ENCODE measurements at places on chromosomes 3 and 15.

DNA sequence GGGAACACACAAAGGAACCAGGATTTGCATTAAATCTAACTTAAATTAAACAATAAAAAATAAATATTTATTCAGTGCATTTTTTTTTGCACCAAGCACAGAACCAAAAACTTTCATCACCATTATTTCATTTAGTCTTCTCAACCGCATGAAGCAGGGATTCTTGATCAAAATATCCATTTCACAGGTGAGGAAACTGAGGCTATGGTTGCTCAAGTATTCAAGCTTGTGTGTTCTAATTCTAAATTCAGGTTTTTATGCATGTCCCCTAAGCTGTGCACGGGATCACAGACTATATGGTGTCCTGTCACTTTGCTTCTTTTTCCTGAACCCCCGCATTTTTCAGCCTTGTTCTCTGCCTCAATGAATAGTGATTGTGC, 64.3 kb upstream of the BCL6 start:
- DNase-seq = no peak

DNA sequence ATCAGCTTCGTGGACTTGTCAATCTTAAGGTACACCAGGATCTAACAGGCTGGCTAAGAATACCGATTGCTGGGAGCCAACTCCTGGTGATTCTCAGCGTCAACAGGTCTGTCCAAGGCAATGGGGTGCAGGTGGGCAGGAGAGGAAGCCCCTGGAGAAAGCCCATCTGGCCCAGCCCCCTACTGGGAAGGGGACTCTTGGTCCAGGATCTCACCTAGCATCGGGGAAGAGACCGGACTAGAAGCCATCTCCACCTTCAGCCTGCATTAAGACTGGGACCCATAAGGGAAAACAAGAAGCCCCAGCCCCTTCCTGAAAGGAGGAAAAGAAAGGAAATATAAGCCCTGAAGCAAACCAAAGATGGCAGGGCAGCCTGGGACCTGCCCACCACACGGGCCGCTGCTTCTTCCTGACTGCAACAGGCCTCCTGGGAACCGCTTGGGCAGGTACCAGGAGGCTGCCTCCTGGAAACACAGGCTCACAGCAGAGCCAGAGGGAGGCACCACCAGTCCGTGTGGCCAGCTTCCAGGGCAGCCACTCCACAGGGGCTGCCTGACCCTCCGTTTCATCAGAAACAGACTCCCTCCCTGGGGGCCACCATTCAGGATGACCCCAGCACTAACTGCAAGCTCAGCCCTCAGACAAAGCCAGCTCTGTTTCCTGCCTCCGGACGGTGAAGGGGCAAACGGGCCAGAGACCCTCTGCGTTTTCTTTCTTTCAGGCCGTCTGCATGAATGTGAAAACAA, 100.2 kb downstream of the LRIG1 start:
- no peak for DNase-seq

- DNase-seq = no peak
These were observed 12.0 kb downstream of the DNASE1L3 start for GRCh38 chr3:58198804-58199203.

GRCh38 chr3:130925628-130926027, 31.7 kb downstream of the ATP2C1 start:
- no peak for DNase-seq

- DNase-seq = no peak
These were observed 55.2 kb upstream of the KLHL25 start for GRCh38 chr15:85849946-85850345.

GRCh38 chr3:136583823-136584222, 168.4 kb downstream of the STAG1 start:
- no peak for DNase-seq

DNA sequence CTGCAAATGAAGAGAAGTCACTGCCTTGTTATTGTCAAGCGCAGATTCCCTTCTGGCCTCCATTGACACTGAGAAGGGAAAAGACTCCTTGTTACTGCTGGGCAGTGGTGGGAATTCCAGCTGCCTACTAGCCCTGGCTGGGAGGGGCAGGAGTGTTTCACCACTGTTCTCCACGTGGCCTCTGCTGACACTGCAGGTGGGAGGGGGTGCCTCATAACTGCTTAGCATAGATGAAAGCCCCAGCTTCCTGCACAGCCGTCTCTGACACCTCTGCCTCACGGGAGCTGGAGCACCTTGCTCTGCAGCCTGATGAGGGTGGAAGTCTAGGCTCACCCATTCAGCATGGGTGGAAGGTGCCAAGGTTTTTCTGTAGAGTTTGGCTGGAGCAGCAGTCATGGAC, 52.1 kb downstream of the TM2D3 start:
- DNase-seq = no peak

- no peak for DNase-seq
These were observed 3.1 kb upstream of the FMN1 start for GRCh38 chr15:33197636-33198035.

DNA sequence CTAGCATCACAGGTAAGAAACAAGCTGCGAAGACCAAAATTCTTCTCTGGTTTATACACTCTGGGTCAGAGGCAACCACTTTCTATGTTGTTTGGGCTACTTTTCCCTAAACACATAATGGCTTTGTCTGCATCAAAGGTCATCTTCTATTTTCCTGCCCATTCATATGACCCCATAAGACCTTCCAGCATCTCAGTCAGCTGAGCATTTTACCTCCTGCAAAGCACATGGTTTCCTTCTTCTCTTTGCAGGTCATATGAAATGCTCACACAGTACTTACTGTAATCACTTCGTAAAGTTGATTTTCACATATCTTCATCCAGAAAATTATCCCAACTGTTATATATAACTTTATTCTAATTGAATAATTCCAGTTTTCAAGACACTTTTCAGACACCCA, 34.8 kb downstream of the LIPC start:
- DNase-seq = no peak

DNA sequence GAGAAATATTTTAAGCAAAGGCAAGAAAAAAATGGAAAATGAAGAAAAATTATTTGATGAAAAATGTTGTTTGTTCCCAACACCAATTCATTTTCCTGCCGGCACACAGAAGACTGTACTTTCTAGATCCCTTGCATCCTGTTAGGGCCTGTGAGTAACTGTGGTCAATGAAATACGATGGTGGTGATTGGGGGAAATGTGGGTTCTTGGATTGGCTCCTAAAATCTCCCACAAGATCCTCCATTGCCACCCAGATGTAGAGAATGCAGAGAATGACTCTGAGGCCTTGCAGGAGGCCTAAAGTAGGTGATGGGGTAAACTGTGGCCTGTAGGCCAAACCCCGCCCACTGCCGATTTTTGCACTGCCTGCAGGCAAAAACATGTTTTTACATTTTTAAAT, 46.3 kb upstream of the C3orf70 start:
- DNase-seq = no peak

DNA sequence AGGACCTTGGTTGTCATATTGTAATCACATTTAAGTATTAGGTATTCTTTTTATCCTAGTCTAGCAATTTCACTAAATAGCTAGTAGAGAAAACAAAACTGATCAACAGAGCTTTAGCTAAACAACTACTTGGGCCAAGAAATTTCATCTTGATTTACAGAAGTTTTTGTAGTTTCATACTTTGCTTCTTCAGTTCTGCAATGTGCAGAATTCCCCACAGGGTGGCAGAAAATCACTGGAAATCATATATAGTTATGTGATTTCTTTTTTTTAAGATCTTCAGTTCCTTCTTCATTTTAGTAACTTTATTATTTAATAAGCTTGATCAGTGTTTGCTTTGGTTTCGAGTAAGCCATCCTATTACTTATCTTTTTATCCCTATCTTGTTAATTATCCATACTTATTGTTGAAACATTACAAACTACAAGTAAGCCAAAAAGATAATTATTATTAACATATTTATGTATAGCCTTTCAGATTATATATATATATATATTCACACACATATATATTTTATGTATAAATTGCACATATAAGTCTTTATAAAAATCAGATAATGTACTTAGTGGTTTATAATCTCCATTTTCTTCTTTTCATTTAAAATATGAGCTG, 2.2 kb upstream of the BNIP2 start:
- no peak for DNase-seq

- no peak for DNase-seq
These were observed 96.3 kb downstream of the STT3B start for GRCh38 chr3:31629054-31629453.

DNA sequence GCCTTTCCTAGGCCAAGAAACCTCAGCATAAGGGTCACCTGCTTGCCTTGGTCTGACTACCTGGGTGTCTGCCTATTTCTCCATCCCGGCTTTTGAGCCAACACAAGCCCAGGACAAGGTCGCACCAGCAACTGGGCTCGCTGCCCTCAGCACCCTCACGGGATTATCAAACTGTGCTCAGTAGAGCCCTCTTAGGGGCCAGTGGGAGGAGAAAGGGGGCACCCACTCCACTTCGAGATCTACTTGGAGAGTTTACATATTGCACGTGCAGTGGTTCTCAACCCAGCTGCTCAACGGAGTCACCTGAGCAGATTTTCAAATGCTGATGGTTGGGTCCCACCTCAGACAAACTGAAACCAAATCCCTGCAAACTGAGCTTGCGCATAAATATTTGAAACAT, 31.1 kb downstream of the TSPAN3 start:
- no peak for DNase-seq

- DNase-seq = no peak
These were observed 19.2 kb upstream of the MFGE8 start for GRCh38 chr15:88932271-88932874.

DNA sequence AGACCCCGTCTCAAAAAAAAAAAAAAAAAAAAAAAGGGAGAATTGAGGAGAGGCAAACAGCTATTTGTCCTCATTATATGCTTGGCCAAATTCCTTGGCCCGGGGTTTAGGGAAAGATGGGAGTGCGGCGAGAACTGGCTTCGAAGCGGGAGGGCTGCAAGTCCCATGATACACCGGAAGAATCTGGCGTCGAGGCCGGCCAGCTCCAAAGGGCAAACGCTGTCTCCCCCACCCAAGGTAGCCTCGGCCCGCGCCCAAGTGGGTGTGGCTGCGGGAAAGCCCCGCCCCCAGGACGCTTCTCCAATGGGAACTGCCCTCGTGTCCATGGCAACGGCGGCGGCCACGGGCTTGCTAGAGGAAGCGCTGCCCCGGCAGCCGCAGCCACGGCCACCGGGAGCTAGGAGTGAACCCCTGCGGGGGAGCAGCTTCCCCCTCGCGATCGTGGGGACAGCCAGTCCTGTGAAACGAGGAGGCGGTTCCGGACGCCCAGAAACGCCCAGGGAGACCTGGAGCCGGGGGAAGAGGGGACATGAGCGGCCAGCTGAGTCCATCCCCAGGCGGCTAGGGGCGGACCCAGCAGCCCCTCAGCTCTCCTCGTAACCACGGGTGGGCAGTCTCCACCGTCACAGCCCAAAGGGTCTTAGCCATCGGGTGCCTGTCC, at the start of gene TTLL13:
Gene TTLL13 (plus strand): TSS at position 354 of the 661 bp plus-strand sequence. CDS start 1,075 bp downstream, outside the sequence.
- DNase-seq = peak; percentile 19

DNA sequence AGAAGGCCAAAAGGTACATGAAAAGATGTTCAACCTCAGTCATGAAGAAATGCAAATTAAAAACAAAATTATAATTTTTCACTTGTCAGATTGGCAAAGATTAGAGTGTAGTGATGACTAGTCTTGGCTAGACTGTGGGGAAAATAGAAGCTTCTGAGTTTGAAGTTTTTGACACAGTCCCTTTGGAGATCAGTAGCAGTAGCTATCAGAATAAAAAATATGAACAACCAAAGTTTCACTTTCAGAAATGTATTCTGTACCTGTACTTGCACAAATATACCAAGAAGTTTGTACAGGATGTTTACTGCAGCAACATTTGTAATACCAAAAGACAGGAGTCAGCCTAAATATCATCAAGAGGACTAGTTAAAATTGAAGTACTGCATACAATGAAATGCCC, 14.1 kb downstream of the ATP2C1 start:
- no peak for DNase-seq

- no peak for DNase-seq
These were observed 62.8 kb downstream of the LRIG1 start for GRCh38 chr3:66438046-66438445.

DNA sequence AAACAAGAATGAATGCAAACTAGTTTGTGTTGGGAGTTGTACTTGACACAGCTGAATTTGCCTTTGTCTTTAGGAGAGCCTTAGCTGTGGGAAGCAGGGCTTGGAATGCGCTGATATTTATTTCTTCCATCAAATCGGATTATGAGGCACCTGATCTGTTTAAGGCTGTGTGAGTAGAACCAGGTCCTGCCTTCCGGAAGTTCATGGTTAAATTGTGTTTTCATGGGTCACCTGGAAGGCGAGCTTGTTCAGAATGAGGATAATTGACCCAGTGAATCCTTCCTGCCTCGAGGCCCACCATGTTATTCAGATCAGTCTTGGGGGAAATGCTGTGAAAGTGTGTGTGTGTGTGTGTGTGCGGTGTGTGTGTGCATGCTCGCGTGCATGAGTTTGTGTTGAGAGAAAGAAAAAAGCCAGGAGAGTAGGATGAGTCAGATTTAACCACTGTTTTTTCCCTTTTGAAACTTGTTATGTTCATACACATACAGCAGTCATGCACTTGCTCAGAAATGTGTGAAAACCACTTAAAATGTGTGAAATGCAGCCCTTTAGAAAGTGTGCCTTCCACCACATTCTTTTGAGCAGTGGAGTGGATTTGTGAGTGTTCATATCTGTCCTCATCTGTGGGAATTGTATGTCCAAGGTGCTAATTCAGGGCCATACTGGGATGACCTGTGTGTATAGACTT, 36.7 kb downstream of the SMAD3 start:
- DNase-seq = no peak

GRCh38 chr15:101027920-101028319, 108.8 kb downstream of the LRRK1 start:
- no peak for DNase-seq

DNA sequence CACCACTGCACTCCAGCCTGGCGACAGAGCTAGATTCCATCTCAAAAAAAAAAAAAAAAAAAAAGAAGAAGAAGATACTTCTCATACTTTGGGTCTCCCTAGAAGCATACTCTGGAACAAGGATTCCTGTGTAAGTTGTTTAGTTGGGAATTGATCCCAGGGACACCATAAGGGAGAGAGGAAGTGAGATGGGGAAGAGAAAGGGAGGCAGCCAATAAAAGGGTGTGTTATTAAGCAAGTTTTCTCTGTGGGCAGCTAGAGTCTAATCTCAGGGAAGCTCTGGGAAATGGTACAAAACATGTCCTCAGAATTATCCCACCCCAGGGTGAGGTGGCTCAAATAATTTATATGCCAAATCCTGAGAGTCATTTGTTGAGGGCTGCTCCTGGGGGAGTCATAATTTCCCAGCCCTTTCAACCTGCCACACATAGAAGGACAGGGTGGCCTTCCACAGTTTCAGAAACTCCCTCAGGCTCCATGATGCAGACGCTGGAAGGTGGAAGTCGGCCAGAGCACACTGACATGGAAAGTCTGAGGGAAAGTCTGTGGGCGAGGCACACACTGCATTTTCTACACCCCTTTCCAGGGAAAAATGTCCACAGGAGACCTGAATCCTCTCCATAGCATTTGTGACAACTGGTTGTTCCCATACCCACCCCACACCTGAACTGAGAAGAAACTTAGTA, 86.4 kb upstream of the SLC4A7 start:
- DNase-seq = no peak

DNA sequence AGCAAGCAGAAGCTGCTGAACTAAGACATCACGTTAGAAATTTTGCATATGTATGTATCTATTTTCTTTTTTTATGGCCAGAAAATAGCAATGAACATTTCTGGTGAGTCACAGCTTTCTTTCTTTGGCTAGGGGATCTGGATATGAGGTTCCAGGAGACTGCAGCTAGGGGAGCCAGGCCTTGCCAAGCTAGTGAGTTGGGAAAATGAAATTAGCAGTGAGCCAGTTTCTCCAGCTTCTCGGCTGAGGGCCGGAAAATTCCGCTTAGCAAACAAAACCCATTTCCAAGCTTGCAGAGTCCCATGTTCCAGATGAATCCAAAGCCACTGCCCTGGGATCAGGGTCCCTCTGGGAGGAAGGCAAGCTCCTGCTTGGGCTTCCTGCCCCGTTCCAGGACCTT, 137.6 kb downstream of the SRGAP3 start:
- DNase-seq = no peak

All from activated gamma-delta T cell (primary cell).